ENCODE measurements at places on chromosomes 6 and 20.

DNA sequence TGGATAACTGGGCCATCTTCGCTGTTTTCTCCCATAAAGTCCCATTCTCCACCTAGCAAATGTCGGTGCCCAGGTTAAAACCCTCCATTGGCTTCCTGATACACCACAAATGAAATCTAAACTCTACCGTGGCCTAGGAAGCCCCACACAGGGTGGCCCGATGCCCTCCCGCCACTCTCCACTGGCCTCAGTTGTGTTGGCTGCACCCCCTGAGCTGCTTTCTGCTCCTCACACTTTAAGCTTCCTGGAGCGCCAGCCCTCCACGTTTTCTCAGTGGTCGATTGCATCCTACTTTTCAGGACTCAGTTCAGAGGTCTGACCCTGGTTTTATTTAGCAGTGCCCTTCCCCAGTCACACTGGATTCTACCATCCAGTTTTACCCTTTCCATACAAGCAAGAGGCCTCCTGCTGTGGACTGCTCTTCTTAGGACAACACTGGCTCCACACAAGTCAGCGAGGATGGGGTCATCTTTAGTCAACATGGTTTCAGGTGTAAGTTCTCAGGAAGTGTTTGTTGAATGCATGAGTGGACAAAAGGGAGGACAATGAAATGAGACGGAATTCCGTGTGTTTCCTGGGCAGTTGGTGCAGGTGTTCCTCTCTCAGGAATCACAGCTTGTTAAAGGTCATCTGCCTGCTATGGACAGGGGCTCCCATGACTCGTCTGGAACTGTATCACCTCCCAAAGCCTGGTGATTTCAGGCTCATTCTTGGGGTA, 124.1 kb downstream of the SULF2 start:
- no peak for DNase-seq

- DNase-seq, result no peak
Measured at GRCh38 chr20:44496976-44497375, 21.3 kb downstream of the TTPAL start.

DNA sequence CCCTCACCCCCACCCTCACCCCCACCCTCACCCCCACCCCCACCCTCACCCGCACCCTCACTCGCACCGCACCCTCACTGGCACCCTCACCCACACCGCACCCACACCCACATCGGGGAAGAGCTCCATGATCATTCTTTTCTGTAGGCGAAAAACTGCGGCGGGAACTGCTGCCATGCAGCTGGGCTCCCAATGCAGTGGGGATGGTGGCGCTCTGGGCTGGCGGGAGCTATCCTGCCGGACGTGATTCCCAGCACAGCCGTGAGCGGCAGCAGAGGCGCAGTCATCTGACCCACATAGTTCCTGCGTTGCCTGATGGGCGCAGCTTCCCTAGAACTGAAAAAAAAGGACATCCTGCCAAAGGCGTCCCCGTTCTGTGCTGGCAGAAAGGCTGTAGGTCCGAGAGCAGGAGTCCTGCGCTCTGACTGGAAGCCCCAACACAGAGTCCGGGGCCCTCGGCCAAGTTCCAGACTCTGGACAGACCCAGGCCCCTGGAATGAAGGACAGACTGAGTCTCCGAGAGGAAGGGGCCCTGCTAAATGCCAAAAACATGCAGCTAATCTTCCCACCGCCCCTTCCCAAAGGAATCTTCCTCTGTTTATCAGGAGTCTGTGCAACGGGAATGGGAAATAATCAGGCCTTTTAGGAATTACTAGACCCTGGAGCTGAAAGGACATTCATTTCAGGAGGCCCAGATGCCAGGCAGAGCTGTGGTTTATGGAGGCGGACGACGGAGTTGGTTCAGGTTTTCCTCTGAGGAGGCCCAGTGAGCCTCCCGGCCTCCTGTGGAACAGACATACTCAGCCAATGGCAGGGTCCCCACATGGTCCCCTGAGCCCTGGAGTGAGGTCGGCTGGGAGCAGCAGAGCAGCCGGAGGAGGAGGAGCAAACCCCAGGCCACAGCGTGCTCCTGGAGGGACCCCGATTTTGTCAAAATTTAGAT, 14.1 kb upstream of the TCFL5 start:
- DNase-seq, result peak; percentile 74

DNA sequence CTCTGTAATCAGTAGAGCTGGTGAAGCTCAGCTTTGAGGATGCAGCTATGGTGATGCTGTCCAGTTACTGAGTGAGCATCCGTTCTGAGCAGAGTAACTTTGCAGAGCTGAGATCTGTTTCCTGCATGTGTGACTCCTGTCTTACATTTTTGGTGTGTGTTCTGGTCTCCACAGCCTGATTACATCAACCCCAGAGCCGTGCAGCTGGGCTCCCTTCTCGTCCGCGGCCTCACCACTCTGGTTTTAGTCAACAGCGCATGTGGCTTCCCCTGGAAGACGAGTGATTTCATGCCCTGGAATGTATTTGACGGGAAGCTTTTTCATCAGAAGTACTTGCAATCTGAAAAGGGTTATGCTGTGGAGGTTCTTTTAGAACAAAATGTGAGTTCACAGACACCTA, 81.6 kb downstream of the FAM120B start:
- DNase-seq, result no peak

GRCh38 chr20:5116875-5117274, 2.9 kb downstream of the PCNA start:
- DNase-seq, result no peak

DNA sequence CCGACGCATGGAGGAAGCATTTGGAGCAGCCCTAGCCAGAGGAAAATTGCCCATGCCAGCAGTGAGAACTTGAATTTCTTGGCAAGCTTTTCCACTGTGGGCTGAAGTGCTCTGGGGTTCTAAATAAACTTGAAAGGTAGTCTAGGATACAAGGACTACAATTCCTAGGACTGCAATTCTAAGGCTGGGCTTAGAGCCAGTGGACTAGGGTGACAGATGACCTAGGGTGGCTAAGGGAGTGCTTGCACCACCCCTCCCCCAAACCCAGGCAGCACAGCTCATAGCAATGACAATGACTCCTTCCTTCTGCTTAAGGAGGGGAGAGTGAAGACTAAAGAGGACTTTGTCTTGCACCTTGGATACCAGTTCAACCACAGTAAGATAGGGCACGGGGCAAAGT, 122.3 kb downstream of the THBS2 start:
- DNase-seq, result no peak

GRCh38 chr6:162728197-162728596, 423 bp downstream of the PACRG start:
- no peak for DNase-seq

DNA sequence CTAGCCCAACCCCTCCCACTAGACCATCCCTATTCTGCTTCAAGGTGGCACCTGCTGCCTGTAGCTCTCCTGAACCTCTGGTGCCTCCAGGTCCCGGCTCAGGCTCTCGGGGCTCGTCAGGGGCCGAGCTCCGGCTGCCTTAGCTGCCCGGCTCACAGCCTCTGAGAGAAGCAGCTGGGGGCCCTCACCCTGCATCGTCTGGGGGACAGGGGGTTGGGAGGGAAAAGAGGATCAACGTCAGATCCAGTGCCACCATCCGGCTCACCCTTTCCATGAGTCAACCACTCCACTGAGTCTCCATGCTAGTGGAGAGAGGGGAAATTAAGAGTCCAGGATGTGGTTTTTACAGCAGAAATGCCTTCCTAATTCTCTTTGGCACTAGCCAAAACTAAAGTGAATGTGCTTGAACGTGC, 13.0 kb downstream of the BAG6 start:
- DNase-seq, result no peak

DNA sequence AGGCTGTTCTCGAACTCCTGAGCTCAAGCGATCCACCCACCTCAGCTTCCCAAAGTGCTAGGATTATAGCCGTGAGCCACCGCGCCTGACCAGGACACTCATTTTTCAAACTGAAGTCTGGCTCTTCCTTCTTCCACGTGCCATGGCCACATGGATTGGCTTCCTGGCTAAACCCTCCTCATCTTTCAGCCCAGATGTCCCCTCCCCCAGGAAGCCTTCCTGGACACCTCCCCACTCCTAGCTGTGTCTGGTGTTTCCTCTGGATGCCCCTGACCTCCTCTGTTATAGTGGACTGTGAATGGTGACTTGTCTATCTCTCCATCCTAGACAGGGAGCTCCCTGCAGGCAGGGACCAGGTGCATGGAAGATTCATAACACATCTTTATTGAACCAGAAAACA, 57.2 kb downstream of the RIPOR3 start:
- DNase-seq, result no peak

DNA sequence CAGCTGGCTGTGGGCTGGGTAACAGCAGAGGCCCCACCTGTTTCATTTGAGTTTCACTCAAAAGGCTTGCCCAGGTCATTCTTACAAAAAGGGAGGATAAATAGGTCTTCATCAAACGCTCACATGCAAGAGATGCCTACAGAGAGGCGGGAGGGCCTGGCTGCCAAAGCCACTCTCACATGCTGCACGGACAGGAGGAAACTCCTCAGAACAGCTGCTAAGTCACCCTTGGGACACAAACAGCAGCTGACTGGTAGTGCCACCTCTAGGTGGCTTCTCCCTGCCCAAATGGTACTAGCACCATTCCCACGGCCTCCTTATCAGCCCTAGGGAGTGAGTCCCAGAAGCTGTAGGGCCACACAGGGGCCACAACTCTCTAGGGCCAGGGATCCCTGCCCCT, 23.8 kb downstream of the SLC22A23 start:
- DNase-seq, result no peak

DNA sequence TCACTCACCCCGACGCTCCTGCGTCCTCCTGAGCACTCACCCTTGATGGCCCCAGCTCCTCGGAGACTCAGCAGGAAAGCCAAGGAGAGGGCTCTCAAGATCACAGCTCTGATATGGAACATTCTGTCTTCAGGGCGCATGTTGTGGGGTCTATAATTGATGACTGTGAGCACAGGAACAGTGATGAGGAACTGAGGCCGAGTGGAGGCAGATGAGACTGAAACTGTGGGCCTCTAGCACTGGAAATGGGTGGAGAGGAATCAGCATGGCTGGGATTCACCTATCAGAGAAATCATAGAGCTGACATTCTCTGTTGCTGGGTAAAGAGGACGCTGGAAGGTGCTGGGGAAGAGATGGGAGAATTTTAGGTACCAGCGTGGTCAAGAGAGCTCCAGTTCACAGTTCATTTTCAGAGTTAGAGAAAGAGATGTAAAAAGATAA, at the start of gene HLA-DPA1:
Gene HLA-DPA1 (minus strand): TSS at position 219 of the 441 bp plus-strand sequence.
- no peak for DNase-seq

GRCh38 chr6:41367700-41368099, 32.3 kb downstream of the NCR2 start:
- peak; percentile 63 for DNase-seq

GRCh38 chr6:35401514-35401913, 50.6 kb upstream of the FANCE start:
- DNase-seq, result no peak
